ENCODE measurements at places on chromosomes 11 and 22.

- DNase-seq: peak; percentile 83
These were observed 88.6 kb downstream of the SNX19 start for GRCh38 chr11:130827451-130828377.

- peak; percentile 31 for DNase-seq
These were observed 1.6 kb downstream of the CAPN1 start for GRCh38 chr11:65183201-65183891.

- DNase-seq: no peak
These were observed 35.9 kb upstream of the GRAMD4 start for GRCh38 chr22:46584081-46584921.

DNA sequence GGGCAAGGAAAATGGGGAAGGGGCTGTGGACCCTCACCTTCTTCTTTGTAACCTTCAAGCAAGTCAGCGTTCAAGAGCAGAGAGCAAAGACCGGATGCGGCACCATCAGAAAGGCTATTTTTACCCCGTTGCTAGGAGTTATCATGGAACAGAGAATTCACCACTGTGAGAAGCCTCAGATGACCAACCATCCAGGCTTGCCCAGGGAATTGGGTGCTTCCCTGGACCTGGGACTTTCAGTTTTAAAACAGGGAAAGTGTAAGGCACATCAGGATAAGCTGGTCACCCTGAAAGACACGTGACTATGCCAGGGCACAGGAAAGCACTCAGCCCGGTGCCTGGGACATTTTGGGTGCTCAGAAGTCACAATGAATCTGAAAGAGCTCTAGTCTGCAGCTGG, 10.4 kb downstream of the GALNT18 start:
- DNase-seq: no peak

DNA sequence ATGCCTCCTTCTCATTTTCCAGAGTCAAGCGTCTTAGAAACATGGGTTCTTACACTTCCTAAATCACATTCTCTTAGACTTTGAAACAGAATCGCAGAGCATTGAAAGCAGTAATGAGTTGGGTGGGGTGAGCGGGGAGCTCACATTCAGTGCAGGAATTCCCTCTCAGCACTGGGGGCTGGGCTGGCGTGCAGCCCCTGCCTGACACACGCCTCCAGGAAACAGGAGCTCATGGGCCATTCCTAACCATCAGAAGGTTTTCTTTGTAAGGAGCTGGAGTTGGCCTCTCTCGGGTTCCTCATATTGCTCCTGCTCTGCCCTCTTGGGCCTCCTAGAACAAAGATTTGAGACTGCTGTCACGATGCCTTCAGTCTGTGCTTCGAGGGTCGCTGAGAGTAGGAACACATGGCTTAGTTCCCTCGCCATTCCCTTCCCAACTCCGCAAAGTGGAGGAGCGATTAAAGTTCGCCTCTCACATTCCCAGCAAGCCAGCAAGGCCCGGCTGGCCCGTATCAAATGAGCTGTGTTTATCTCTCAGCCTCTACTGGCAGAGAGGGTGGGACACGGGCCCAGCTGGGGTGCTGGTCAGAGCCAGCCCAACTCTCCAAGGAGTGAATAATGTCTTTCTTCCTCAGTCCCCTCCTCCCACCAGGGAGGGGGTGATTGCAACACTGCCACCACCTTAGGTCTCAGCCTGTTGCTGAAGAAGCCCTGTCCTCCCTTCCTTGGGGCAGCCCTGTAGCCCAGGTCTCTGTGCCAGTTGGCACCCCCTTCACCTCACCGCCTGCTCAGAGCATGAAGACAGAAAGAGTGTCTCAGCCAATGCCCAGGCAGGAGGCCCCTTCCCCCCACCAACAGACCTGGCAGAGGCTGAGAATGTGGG, 10.4 kb downstream of the CHRDL2 start:
- DNase-seq: no peak

GRCh38 chr11:32478277-32478731, 43.0 kb upstream of the WT1 start:
- DNase-seq: peak; percentile 52

GRCh38 chr11:31199378-31199777, 170.2 kb downstream of the DCDC1 start:
- DNase-seq: no peak

- no peak for DNase-seq
These were observed 404.6 kb upstream of the DDI1 start for GRCh38 chr11:103631841-103632240.

GRCh38 chr11:130452176-130452575, 3.7 kb downstream of the ADAMTS15 start:
- DNase-seq: no peak

DNA sequence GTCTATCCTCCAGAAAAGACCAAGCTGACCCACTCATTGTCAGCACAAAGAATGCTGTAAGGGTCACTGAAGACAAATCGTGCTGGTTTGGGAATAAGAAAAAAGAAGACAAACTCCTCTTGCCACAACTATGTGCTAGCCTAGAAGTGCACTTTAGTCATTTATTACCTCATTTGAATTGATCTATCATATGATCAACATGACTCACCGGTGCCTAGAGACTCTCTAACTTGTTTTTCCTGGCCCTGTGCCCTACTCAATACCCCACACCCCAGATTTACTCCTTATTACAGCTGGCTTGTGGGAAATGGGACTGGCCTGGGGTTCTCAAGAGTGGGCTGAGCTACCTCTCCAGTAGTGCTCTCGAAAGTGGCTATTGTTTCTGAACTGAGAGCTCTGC, 35.9 kb upstream of the HORMAD2 start:
- DNase-seq: peak; percentile 39

DNA sequence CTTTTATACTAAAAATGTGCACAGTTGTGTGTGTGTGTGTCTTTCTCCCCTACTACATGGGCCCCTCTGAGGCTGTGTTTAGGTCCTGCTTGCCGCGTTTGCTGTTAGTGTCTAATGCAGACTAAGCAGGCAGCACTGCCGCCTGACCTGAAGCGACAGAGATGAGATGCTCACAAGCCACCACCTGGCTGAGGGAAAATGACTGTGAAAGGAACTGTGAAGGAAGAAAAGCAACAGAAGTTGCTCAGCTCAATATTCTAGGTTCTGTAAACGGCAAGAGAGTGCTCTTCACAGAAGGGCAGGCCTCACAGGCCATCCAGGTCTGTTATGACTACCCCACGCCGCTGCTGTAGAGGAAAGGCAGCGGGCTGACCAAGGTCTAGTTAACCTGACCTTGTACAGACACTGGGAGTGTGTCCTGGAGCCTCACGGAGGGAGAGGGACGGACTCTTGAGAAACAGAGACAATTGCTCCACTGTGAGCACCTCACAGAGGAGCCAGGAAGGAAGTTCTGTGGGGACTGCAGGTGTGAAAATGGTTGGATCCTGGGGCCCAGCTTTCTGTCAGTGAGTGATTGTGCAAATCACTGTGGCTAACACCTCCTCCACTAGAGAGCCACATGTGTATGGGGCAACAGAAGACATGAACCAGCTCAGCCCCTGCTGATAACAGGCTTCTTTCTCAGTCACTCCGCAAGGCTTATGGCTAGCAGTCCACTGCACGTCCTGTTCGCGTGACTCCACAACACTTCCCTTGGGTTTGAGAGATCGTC, 31.3 kb upstream of the YPEL1 start:
- no peak for DNase-seq

GRCh38 chr11:60915248-60915914, 1.4 kb downstream of the TMEM109 start:
- DNase-seq: peak; percentile 86

DNA sequence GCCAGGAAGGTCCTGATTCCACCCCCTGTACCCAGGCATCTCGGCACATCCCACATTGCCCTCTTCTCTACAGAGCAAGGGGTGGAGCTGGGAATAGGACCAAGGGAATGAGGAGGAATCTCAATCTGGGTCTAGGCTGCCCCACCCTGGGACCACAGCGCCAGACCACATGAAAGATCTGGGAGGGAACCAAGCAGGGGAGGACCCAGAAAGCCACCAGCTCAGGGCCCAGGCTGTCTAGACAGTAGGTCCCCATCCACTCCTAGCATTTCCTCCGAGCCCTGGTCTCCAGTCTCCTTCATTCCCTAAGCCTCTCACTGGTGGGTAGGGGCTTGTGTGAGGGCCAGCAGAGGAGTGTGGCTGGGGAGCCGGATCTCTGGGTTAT, 11.6 kb downstream of the PHLDB1 start:
- no peak for DNase-seq

DNA sequence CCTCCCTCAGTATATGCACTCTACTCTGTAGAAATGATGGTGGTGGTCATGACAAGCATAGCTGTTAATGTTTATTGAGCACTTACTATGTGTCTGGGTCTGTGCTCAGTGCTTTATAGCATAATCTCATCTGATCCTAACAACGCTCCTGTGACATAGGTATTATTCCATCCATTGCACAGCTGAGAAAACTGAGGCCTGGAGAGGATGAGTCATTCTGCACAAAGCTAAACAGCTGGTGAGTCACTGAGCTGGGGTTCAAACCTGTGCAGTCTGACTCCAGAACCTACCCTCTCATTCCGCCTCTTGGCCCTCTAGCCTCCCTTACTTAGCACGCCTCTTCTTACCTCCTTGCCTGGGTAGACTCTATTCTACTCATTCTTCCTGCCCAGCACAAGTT, 41.7 kb downstream of the PRDM11 start:
- DNase-seq: no peak

DNA sequence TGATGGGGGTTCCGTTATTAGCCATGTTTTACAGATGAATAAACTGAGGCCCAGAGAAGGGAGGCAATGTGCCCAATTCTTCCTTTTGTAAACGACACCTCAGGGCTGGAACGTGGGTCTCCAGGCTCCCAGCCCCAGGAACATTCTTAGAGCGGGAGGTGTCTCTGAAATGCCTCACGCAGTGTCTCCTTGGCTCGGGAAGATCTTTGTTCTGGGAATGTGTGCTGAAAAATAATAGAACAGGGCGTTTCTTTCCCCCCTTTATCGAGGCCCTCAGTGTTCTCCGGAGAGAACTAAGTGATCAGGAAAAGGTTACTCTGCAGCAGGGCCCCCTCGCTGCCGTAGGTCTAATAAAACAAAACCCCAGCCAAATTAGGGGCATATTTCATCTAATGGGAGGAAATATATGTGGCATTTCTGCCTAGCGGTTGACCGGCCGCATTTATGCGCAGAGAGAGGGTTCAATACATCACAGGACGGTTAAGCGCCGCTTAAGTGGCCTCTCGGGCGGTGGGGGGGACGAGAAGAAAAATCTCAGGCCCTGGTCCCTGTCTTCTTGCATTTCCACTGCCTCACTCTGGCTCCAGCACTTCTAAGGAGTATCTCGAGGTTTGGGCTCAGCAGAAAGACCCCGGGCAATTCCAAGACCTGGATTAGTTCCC, 564.3 kb downstream of the MN1 start:
- DNase-seq: no peak

GRCh38 chr22:49084206-49084605, 743.5 kb downstream of the BRD1 start:
- DNase-seq: no peak

DNA sequence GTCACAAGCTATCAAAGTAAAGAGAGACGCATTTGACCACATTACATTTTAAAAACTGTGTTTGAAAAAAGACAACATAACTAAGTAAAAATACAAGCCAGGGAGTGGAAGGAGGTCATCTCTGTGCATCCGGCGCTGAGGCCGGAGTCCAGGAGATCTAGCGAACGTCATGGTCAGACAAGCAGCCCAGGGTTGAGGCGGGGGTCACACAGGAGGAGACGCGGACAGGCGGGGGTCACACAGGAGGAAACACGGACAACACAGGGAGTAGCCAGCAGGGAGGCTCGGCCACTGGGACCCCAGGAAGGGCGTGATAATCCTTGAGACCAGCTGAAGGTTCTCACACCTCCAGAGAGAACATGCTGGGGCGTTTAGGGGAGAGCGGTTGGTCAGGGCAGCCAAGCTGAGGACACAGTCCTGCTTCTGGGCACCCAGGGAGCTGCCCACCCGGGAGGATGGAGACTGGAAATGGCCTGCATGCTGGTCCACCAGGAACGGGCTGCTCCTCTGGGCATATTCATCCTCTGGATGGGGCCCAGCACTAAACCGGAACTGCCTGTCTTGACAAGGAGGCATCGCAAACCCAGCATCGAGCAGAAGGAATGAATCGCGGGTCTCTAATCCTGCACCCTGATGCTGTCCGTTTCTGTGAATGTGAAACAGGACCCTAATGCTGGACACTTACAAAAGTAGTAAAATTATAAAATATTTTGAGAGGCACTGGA, 40.9 kb upstream of the MUC5AC start:
- no peak for DNase-seq

DNA sequence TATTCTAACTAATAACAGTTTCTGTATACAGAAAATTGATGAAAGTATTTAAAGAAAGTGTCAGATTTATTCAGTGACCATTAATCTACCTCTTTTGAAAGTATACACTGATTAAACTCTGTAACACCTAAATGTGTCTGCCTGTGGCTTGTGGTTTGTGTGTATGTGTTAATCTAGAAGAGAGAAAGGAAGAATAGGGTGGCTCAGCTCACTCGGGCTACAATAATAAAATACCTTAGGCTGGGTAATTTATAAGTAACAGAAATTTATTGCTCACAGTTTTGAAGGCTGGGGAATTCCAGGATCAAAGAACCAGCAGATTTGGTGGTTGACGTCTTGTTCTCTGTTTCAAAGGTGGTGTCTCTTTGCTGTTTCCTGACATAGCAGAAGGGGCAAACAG, 13.6 kb upstream of the OR5AS1 start:
- no peak for DNase-seq

- DNase-seq: no peak
These were observed 38.1 kb upstream of the CARD18 start for GRCh38 chr11:105177658-105178057.

DNA sequence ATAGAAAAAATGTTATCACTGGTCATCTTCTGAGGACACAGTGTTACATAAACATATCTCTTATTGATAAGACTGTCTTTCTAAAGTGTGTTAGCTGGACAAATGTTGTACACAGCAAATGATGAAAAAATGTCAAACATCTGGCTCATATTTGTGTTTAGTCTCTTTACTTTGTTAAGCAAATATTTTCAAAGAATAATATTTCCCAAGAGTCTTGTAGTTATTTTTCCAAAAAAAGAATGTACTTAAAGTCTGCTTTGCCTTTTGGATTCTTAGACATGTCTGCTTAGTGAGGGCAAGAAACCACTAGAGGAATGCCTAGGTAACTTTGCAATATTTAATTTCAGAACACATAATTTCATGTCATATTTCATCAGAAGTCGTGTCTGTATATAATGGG, 23.9 kb upstream of the CCDC179 start:
- peak; percentile 9 for DNase-seq

DNA sequence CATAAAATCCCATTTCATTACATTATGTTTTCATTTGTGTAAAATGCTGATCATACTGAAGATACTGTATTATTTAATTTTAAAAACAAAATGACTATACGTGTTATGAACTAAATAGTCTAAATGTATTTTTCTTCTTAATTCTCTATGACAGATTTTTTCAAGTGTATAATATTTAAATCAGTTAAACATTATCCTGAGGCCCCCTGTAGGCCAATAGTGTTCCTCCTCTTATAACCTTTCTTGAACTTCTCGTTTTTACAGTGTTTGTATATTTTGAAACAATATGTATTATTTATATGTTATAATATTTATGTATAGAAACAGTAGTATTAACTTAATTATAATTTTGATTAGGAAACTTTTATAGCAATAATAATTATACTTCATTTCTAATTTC, 151.1 kb upstream of the CHORDC1 start:
- no peak for DNase-seq
